ENCODE measurements at places on chromosomes 4 and X.

DNA sequence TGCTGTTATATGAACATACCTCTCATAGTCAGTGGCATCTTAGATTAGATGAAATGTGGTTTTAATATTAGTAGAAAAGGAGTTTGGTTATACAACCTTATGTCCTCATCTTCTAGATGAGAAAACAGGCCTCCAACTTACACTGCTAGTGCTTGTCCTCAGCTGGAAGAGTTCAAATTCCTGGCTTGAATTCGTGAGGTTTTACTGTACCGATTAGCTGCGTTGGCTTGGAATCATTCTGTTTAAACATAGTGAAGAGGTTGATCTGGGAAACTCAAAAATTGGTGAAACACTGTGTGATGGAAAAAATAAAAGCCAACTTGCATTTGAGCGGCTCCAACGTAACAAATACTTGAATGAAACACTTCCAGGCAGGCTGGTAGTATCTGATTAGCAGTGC is 81.0 kb downstream of the LNX1 start:
- H3K36me3 ChIP-seq, result no peaks in the 10 kb centered on the region
- no peak overlapping the region for H3K27ac ChIP-seq
- H3K27me3 ChIP-seq, result no peaks in the 10 kb centered on the region
- H3K4me3 ChIP-seq, result no peak overlapping the region
- no peak for DNase-seq

GRCh38 chr4:107689912-107690587 is 30.0 kb downstream of the PAPSS1 start:
- no peak overlapping the region for H3K27ac ChIP-seq
- peaks cover 21% of the 10 kb centered on the region for H3K36me3 ChIP-seq
- peaks cover 2% of the 10 kb centered on the region for H3K4me1 ChIP-seq
- H3K27me3 ChIP-seq, result no peaks in the 10 kb centered on the region
- no peak for DNase-seq

DNA sequence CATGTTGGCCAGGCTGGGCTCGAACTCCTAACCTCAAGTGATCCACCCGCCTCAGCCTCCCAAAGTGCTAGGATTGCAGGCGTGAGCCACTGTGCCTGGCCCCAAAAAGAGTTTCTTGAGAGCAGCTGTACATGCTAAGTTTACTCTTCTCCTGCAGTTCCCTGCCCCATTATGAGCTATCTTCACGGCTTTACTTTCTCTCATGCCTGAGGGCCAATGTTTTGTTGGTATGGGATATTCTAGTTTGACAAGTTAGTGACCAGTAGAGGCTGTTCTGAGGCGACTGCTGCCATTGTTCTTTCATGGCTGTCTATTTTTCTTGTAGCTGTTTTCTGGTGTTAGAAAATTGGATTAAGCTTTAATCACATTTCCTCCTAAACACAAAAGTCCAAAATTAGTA is 78.0 kb upstream of the STX18 start:
- H3K27ac ChIP-seq, result no peak overlapping the region
- no peak overlapping the region for H3K4me3 ChIP-seq
- H3K4me1 ChIP-seq, result no peaks in the 10 kb centered on the region
- H3K36me3 ChIP-seq, result no peaks in the 10 kb centered on the region

- peaks cover 50% of the 10 kb centered on the region for H3K4me1 ChIP-seq
- H3K27ac ChIP-seq, result 0 out of 2 replicates have a peak overlapping the region, but pooled peaks have one; percentile 41
- H3K27me3 ChIP-seq, result no peaks in the 10 kb centered on the region
- H3K4me3 ChIP-seq, result no peak overlapping the region
- no peaks in the 10 kb centered on the region for H3K36me3 ChIP-seq
Observed at GRCh38 chrX:20026278-20026677, 35.4 kb upstream of the BCLAF3 start.

GRCh38 chrX:2500803-2501558 is at the start of the genes DHRSX and ZBED1:
TSS of gene DHRSX (minus strand) at chrX:2500976. CDS start at chrX:2500925, 51 bp downstream.
TSS of gene ZBED1 (minus strand) at chrX:2500976. CDS start at chrX:2490719, 10,257 bp downstream.
- no peak for DNase-seq
- H3K27me3 ChIP-seq, result no peaks in the 10 kb centered on the region
- H3K4me3 ChIP-seq, result peak within 1 kb of the TSS; percentile 93
- peaks cover 32% of the 10 kb centered on the region for H3K4me1 ChIP-seq

DNA sequence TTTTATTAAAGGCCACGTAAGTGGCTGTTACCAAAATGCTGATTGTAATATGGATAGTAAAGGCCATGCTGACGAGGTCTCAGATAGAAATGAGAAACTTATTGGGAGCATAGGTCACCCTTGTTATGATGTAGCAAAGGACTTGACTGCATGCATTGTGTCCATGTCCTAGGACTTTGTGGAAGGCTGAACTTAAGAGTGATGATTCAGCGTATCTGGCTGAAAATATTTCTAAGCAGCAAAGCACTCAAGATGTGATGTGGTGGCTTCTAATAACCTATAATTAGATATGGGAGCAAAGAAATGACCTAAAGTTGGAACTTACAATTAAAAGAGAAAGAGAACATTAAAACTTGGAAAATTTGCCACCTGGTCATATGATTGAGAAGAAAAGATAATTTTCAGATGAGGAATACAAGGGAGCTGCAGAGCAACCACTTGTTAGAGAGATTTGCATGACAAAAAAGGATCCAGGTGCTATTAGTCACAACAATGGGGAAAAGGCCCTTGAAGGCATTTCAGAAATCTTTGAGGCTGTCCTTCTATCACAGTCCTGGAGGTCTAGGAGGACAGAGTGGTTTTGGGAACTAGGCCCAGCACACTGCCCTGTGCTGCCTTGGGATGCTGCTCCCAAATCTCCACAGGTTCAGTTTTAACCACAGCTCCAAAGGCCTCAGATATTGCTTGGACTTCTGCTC is 793.7 kb upstream of the LCORL start:
- no peak for DNase-seq
- H3K4me1 ChIP-seq, result no peaks in the 10 kb centered on the region
- H3K36me3 ChIP-seq, result no peaks in the 10 kb centered on the region
- no peaks in the 10 kb centered on the region for H3K27me3 ChIP-seq
- H3K27ac ChIP-seq, result no peak overlapping the region
- H3K4me3 ChIP-seq, result no peak overlapping the region

DNA sequence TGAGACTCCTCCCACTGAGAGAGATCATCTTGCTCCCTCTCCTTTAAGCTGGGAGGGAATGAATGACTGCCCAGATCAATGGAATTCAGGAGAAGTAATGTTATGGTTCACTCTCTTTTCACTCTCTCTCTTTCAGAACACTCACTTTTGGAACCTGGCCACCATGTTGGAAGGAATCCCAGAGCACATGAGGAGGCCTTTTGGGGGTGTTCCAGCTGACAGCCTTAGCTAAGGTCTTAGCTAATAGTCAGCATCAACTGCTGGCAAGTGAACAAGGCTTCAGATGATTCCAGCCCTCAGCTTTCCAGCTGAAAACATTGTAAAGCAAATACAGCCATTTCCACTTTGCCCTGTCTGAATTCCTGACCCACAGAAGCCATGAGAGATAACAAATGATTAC is 124.0 kb upstream of the CLNK start:
- H3K36me3 ChIP-seq, result no peaks in the 10 kb centered on the region
- H3K27ac ChIP-seq, result no peak overlapping the region

DNA sequence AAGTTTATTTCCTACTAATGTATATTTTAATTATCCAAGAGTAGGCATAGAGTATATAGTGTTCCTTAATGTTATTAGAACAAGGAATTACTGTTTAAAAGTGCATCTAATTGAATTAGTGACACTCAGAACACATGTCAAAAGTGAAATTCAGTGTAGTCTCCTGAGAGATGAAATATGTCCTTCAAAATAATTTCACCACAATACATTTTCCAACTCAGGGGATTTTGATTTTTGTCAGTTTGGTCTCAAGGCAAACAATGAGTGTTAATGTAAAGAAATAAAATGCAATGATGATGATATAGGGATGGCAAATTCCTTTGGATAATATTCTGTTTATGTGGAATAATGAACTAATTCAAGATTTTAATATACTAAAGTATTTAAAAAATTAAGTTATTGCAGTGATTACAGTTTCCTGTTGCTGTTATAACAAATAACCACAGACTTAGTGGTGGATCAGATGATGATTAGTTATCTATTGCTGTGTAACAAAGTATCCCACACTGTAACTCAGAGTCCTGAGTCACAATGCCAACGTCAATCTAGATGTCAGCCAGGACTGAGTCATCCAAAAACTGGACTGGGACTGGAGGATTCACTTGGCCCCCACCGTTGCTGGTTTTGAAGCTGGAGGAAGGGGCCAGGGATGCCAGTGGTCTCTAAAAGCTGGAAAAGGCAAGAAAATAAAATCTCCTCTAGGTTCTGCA is 148.0 kb upstream of the SLC7A11 start:
- H3K27ac ChIP-seq, result no peak overlapping the region
- no peaks in the 10 kb centered on the region for H3K36me3 ChIP-seq
- H3K4me3 ChIP-seq, result no peak overlapping the region
- H3K27me3 ChIP-seq, result no peaks in the 10 kb centered on the region
- no peaks in the 10 kb centered on the region for H3K4me1 ChIP-seq

- no peak overlapping the region for H3K4me3 ChIP-seq
- no peak overlapping the region for H3K27ac ChIP-seq
- H3K27me3 ChIP-seq, result no peaks in the 10 kb centered on the region
- no peak for DNase-seq
Observed at GRCh38 chr4:186725469-186726425, 2.1 kb upstream of the FAT1 start.

DNA sequence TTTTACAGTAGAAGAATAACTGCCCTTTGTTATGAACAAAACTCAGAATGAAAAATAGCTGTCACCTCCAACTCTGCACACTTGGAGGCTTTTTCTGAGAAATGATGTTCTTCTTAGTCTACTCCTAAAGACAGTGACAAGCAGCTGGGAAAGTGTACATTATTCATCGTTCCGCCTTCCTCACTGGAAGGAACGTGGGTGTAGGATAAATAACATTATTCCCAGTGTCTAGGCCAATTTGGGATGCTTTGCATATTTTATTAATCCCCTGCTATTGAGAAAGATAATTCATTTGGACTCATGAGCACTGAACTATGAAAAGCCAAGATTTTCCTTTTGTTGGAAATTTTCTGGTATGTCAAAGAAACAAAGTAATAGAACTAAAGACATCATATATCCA is 87.8 kb downstream of the VCX2 start:
- no peaks in the 10 kb centered on the region for H3K36me3 ChIP-seq
- H3K4me3 ChIP-seq, result no peak overlapping the region
- no peak for DNase-seq
- H3K27me3 ChIP-seq, result peaks cover 5% of the 10 kb centered on the region
- no peaks in the 10 kb centered on the region for H3K4me1 ChIP-seq

DNA sequence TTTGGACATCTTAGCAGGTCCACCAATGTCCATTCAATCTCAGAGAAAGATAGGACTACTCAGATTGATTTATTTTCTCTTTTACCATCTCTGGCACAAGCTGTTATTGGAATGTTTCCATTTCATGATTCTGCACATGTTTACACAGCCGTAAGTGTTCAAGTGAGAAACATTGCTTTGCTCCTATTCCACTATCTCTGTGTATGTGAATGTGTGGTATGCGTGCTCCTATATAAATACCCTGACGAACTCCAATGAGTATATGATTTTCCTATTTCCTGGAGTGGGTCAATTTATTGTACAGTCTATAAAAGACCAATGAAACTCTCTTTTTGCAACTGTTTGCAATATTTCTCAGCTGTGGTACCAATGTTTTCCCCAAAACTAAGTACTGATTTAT is 221.0 kb upstream of the GALNT7 start:
- no peak overlapping the region for H3K27ac ChIP-seq
- no peak for DNase-seq
- H3K27me3 ChIP-seq, result peaks cover 5% of the 10 kb centered on the region
- no peaks in the 10 kb centered on the region for H3K36me3 ChIP-seq
- H3K4me1 ChIP-seq, result no peaks in the 10 kb centered on the region

GRCh38 chr4:3688018-3688998 is 77.9 kb upstream of the ADRA2C start:
- no peak overlapping the region for H3K27ac ChIP-seq
- no peak for DNase-seq
- no peak overlapping the region for H3K4me3 ChIP-seq
- no peaks in the 10 kb centered on the region for H3K36me3 ChIP-seq

DNA sequence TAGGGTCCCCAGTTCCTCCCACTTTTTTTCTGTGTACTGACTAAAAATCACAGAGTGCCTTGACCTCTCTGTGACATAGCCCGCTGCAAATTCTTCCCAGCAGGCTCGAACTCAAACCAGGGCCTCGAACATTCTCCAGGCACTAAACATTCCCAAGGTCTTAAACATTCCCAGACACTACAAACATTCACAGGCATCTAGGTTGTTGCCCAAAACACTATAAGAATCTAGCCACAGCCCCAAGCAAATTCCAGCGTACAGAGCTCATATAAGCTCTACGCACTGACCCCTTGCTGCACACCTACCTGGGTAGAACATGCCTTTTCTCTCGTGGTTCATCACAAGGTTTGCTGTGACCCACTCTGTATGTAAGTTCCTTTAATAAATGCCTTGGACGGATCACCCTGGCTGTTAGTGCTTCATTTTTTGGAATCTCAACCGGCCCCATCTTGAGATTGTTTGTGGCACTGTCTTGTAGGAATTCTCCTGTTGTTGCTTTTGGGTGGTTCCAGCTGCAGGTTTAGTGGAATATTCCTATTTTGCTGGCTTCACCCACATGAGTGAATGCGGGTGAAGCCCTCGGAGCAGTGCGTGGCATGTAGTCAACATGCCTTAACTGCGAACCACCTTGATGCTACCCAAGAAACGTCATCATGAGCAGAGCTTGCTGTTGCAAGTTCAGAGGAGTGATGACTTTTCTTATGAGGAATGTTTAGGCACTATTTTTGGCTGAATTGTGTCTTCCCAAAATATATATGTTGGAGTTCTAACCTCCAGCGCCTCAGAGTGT is 230.0 kb downstream of the HS3ST1 start:
- no peaks in the 10 kb centered on the region for H3K36me3 ChIP-seq
- H3K4me1 ChIP-seq, result no peaks in the 10 kb centered on the region
- H3K27me3 ChIP-seq, result no peaks in the 10 kb centered on the region
- no peak overlapping the region for H3K4me3 ChIP-seq
- no peak for DNase-seq

DNA sequence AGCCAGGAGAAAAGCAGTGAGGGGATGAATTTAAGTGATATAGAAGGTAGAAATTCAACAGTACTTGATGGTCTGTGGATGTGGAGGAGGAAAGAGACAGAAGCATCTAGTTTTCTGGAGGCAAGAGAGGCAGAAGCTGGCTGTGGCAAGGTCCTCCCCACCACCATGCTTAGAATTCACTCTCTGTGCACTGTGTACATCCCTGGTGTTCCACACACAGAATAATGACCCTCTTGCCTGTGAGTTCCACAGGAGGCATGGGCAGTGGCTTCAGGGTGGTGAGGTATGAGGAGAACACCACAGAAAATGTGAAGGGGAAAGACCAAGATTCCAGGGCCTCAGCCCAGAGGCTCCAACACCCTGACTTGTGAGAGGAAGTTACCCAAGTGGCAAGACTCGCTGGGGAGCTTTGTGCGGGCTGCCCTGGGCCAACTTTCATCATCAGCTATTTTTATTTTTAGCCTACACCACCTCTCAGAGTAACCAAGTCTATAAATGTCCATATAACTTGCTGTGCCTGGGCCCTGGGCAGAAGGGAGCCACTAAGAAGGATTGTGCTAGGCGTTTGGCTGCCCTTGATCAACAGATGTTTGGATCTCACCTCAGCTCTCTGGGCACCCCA is 7.8 kb upstream of the INTS6L start:
- no peaks in the 10 kb centered on the region for H3K4me1 ChIP-seq
- no peak overlapping the region for H3K27ac ChIP-seq
- DNase-seq, result no peak
- no peaks in the 10 kb centered on the region for H3K27me3 ChIP-seq
- no peaks in the 10 kb centered on the region for H3K36me3 ChIP-seq
